ENCODE measurements at places on chromosomes 7 and 10. TPM values are rescaled to one million over a fixed set of nuclear protein-coding genes. Genes with fewer than 3 reads are reported as not detected.

The BMS1 gene
- 13.1 TPM for total RNA-seq

The FOXI2 gene
- 0.40 TPM for total RNA-seq

The MBL2 gene
- total RNA-seq, result not detected

The SCIN gene
- 9.8 TPM for total RNA-seq

The OPN1SW gene
- total RNA-seq, result not detected

The TMEM140 gene
- total RNA-seq, result 29.4 TPM

The FAM237B gene
- total RNA-seq, result not detected

The DIP2C gene
- 38.7 TPM for total RNA-seq

The ANKRD22 gene
- not detected for total RNA-seq

The DNMBP gene
- 26.8 TPM for total RNA-seq

The TMEM229A gene
- total RNA-seq, result 0.27 TPM
